ENCODE measurements at places on chromosomes 13 and 19.

DNA sequence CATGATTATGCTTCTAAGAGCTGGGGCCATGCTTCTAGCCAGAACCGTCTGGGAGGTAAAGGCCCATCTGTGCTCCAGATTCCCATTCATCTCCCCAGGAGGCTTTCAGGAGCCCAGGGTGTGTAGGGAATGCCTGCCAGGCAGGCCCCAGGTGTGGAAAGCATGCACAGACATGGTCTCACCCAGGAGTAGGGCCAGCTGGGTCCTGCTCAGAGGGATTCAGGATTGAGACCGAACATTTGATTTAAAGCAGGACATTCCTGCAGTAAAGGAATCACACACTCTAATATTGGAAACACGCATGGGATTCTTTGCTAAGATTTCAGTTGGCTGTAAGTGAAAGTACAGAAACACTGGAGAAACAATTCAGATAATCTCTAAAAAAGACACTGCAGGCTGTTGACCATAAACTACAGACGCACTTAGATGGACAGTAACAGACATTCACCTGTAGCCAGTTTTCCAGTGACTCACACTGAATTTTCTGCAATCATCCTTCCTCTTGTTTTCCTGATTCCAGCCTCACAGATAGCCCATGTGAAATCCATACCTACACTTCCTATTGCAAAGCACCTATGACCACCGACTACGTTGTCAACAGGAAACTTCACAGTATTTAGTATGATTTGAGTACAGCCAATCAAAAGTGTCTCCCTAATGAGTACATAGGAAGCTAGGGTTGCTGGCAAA is 257.8 kb downstream of the TBC1D4 start:
- no peak for DNase-seq

DNA sequence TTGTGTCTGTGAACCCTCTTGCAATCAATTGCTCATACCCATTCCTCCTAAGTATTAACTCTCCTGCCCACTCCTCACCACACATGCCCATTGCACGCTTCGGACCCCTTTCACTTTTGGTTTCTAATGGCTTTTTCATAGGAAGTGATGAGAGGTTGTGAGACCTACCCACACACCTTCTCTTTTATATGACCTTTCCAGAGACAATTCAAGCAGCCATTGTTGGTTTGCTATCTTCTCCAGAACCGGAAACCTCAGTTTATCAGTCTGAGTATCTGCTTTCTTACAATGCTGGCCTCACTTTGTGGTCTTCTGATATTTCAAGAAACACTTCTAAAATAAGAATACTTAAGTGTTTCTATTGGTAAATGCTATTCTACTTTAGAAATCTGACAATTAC is 1550.8 kb upstream of the SLC10A2 start:
- DNase-seq = no peak

DNA sequence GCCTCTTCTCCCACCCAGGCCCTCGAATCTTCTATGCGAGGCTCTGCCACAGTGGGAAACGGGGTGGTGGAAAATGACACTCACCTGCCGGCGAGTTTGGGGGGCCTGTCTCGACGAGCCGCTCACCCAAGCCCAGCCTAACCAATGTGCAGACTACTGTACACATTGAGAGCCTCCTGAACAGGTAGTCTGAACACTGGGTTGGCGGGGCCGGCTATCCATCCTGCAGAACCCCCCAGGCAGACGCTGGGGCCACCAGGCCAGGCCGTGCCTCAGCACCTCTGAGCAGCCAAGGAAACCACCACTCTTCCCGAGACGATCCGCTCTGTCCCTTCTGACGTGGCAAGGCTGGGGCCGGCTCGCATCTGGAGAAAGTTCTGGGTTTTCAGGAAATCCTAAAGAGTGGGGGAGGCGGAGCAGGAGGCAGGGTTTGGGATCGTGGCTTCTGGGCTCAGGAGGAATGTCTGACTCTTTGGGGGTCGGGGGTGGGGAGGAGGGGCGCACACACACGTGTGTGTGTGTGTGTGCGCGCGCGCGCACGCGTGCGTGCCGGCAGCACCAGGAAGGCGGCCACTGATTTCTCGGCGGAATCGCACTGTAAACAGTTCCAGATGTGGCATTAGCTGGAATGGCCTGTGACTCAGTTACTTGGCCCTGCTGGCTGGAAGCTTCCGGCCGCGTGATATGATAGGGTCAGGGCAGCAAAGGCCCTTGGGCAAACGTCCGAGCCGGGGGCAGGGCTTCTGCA is 18.5 kb downstream of the TMED1 start:
- DNase-seq = no peak

DNA sequence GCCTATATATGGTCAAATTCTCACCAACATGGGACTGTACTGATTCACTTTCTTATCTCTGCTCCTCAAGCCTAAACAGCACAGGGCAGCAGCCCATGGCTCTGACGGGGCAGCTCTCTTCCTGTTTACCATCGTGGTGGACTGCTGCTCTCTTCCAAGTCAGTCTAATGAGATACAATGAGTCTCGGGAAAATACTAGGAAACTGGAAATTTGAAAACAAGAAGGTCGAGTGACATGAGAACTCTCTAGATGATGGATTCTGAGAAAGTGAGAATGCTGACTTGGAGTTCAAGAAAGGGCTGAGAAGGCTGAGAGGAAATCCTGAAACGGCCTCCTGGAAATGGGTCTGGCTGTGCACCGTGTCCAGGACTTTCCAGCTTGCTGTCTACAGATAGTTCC is 122.8 kb upstream of the ARGLU1 start:
- DNase-seq = no peak

- peak; percentile 85 for DNase-seq
These were observed 2.9 kb downstream of the WDR83 start for GRCh38 chr19:12669270-12670158.

GRCh38 chr19:1654178-1654792 is 1.9 kb upstream of the TCF3 start:
- no peak for DNase-seq

- DNase-seq = no peak
These were observed at the start of gene ARHGEF18 for GRCh38 chr19:7348587-7349230. ARHGEF18 (plus strand) TSS chr19:7348937; CDS start chr19:7362891, 13,954 bp downstream.

- no peak for DNase-seq
These were observed 29.0 kb downstream of the LILRB4 start for GRCh38 chr19:54691582-54692297.

GRCh38 chr19:41753936-41754529 is 1.3 kb upstream of the CEACAM6 start:
- DNase-seq = no peak

DNA sequence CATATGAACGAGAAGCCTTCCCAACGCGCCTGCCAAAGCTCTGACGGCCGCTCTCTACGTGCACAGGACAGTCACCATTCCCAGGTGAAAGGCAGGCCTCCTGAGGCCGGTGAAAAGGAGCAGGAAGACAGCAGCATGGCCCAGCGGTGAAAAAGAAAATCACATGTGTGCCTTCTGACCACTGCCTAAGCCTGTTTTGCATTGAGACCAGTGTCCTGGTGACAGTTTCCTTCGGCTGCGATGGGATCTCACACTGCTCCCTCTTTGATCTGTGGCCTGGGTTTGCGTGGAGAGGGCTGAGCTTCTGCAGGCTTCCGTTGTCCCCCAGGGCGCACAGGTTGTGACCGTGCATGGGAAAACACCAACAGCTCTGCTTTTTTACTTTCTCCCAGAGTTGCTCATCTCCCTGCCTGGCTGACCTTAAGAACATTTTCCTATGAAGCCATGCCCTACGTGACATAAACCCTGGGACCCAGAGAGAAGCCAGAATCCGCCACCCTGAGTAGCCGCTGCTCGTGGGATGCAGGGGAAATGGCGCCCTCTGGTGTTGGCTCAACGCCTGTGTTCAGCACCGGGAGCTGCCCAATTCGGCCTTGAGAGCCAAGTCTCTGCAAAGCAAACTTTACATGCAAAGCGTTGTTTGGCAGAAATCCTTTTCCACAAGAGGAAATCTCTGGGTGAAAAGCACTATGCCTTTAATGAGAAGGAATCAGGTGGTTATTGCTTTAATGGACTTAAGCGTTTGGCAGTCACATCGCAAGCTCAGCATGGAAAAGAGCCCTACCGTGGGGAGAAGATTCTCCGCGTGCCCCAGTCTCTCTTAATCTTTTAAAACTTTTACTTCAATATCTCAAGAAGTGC is 112.2 kb upstream of the GPR12 start:
- peak; percentile 30 for DNase-seq

GRCh38 chr13:25281193-25281934 is 5.9 kb downstream of the MTMR6 start:
- DNase-seq = no peak

- no peak for DNase-seq
These were observed 9.4 kb downstream of the GARRE1 start for GRCh38 chr19:34263745-34264237.

DNA sequence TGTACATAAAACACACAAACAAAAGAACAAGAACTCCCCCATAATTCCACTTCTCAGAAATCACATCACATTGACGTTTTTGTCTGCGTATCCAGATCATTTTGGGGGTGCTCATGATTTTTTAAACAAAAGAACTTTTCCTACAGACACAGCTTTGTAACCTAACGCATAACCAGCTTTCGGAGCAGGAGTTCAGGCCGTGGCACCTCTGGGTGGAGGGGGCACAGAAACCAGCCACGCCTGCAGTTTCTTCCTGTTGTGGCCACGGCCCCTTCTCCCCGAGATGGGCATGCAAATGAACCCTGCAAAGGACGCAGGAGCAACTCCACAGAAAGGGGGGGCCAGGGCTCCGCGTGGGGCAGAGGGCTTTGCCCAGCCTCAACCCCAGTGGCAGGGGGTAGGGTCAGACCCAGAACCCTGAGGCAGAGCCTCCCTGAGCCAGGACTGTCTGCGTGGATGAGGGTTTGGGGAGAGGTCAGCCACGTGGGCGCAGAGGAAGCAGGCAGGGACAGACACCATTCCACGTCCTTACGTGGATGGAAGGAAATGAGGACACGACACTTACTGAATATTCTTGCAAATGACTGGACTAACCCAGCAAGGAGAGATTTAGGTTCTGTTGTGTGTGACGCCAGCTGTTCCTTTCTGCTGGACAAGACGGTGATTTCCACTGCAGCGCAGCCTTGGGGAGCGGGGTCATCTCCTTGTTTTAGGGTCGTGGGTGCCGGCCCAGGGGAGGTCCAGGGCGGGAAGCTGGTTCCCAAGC is 64.4 kb downstream of the RASA3 start:
- DNase-seq = no peak

DNA sequence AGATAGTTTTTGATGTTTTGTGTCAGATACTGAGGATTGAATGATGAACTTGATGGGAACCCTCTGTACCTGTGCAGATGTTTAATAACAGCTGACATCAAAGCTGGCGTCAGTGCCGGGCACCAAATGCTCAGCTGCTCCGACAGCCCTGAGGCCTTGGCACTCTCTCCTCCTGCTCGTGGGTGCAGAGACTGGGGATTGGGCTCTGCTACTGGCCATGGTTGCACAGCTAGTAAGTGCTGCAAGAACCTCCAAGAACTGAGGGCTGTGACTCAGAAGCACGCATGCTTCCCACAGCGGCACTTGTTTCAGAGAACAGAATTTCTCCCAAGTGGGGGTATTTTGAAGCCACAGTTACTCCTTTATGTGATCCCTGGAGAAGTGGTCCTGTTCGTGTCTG is 5.9 kb downstream of the LAMP1 start:
- no peak for DNase-seq

DNA sequence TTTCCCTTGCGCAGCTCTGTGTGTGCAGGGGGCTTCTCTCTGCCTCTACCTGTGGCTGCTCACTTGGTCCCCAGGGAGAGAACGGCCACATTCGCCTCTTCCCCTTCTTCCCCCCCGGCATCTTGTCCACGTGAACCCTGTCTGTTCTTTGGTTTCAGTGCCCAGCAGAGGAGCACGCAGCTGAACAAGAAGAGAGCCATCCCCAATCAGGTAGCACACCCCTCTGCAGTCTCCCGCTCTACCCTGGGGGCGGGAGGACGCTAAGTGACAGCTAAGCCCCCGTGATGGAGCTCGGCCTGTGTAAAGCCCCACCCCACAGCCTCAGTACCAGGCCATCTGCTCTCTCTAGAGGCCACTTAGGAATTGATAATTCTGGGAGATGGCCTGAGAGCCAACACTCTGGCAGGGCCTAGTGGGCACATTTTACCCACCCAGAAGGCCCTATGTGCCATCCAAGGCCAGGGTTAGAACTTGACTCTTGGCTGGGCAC is 30.2 kb downstream of the TMED1 start:
- no peak for DNase-seq

DNA sequence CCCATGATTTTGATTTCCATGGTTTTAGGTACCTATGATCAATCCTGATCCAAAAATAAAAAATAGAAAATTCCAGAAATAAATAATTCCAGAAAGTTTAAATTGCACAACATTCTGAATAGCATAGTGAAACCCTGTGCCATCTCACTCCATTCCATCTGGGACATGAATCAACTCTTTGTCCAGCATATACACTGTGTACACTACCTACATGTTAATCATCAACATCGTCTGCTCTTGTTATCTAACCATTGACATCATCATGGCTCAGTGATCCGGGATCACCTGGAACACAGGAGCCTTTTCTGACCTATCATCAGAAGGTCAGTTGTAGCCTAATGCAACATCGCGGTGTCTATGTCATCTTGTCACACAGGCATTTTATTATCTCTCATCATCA is 75.6 kb downstream of the MYO16 start:
- DNase-seq = no peak

DNA sequence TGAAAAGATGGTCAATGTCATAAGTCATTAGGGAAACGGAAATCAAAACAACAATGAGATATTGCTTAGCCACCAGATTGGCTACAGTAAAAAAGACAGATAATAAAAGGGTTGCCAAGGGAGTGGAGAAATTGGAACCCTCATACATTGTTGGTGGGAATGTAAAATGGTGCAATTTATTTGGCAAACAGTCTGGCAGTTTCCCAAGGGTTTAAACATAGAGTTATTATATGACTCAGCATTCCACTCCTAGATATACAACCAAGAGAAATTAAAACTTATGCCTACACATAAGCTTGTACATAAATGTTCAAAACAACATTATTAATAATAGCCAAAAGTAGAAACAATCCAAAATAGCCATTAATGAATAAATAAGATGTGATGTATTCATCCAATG is 9.9 kb upstream of the ZNF227 start:
- DNase-seq = no peak

GRCh38 chr13:99280166-99280565 is 22.0 kb upstream of the GPR18 start:
- DNase-seq = no peak

GRCh38 chr19:42601811-42602443 is 7.2 kb upstream of the CEACAM8 start:
- peak; percentile 40 for DNase-seq

DNA sequence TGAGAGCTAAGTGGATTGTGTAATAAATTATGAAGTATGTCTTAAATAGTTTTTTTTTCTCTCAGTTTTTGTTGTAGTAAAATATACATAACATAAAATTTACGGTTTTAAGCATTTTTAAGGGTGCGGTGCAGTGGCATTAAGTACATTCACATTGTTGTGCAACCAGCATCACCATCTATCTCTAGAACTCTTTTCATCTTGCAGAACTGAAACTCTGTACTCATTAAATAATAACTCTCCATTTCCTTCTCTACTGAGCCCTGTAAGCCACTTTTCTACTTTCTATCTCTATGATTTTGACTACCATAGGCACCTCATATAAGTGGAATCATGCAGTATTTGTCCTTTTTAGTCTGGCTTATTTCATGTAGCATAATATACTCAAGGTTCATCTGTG is 87.1 kb downstream of the GJA3 start:
- no peak for DNase-seq
